Heart left ventricle (tissue), 16 donors: ENCODE measurements at places on chromosomes 16 and 17. TPM values are rescaled to one million over a fixed set of nuclear protein-coding genes. Genes with fewer than 3 reads are reported as not detected.

Gene TRAF4
- total RNA-seq: 1.8 TPM

Gene CCL4
- total RNA-seq: 23.9 TPM

GRCh38 chr17:50108556-50108955 is 13.4 kb downstream of the PDK2 start:
- no peak overlapping the region for H3K4me3 ChIP-seq
- no peaks in the 10 kb centered on the region for H3K27me3 ChIP-seq
- peaks cover 48% of the 10 kb centered on the region for H3K36me3 ChIP-seq
- H3K27ac ChIP-seq: peak overlapping the region; percentile 71
- H3K4me1 ChIP-seq: peaks cover 44% of the 10 kb centered on the region

- H3K27me3 ChIP-seq: no peaks in the 10 kb centered on the region
- no peaks in the 10 kb centered on the region for H3K4me1 ChIP-seq
- no peak for DNase-seq
- no peak overlapping the region for H3K4me3 ChIP-seq
- H3K36me3 ChIP-seq: no peaks in the 10 kb centered on the region
Observed at GRCh38 chr17:73390851-73391250, 79.0 kb upstream of the CDC42EP4 start.

GRCh38 chr16:785563-786535 is 2.3 kb downstream of the RPUSD1 start:
- H3K27me3 ChIP-seq: no peaks in the 10 kb centered on the region
- no peak overlapping the region for H3K27ac ChIP-seq
- DNase-seq: peak; percentile 87
- H3K4me1 ChIP-seq: peaks cover 37% of the 10 kb centered on the region
- no peaks in the 10 kb centered on the region for H3K36me3 ChIP-seq

- no peak overlapping the region for H3K27ac ChIP-seq
- H3K4me1 ChIP-seq: no peaks in the 10 kb centered on the region
- no peaks in the 10 kb centered on the region for H3K27me3 ChIP-seq
- no peak for DNase-seq
Observed at GRCh38 chr17:31497994-31498826, 106.7 kb downstream of the RAB11FIP4 start.

- no peaks in the 10 kb centered on the region for H3K36me3 ChIP-seq
- no peaks in the 10 kb centered on the region for H3K27me3 ChIP-seq
- no peaks in the 10 kb centered on the region for H3K4me1 ChIP-seq
- H3K27ac ChIP-seq: peak overlapping the region; percentile 85
Observed at GRCh38 chr16:14187517-14188338, 116.6 kb downstream of the MRTFB start.

GRCh38 chr16:15517743-15518377 is 83.5 kb downstream of the BMERB1 start:
- H3K27ac ChIP-seq: no peak overlapping the region
- no peaks in the 10 kb centered on the region for H3K27me3 ChIP-seq
- H3K4me1 ChIP-seq: peaks cover 27% of the 10 kb centered on the region
- no peaks in the 10 kb centered on the region for H3K36me3 ChIP-seq
- no peak overlapping the region for H3K4me3 ChIP-seq
- DNase-seq: no peak

- no peak overlapping the region for H3K27ac ChIP-seq
- no peak for DNase-seq
- no peak overlapping the region for H3K4me3 ChIP-seq
- no peaks in the 10 kb centered on the region for H3K36me3 ChIP-seq
- no peaks in the 10 kb centered on the region for H3K4me1 ChIP-seq
Observed at GRCh38 chr17:5694551-5694950, 110.2 kb upstream of the NLRP1 start.

GRCh38 chr16:48393485-48394354 is 8.5 kb upstream of the SIAH1 start:
- no peaks in the 10 kb centered on the region for H3K27me3 ChIP-seq
- no peak overlapping the region for H3K4me3 ChIP-seq
- no peak for DNase-seq

DNA sequence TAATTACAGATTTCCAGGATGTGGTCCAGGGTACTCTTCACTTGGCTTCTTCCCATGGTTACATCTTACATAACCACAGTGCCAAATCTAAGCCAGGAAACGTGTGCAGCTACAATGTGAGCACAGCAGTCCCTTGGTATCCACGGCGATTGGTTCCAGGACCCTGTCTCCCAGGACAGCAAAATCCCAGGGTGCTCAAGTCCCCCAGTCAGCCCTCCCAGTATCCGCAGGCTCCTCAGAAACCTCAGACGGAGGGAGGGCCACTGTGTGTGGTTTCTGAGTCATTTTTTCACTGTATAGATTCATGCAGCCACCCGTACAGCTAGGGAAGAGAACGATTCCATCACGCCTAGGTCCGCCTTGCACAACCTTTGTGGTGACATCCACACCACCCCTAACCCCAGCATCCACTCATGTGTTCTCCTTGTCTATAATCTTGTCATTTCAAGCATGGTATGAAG is 11.1 kb upstream of the ATP2C2 start:
- H3K27me3 ChIP-seq: no peaks in the 10 kb centered on the region
- H3K4me1 ChIP-seq: no peaks in the 10 kb centered on the region
- H3K27ac ChIP-seq: no peak overlapping the region

GRCh38 chr17:39647256-39647655 is 10.3 kb downstream of the STARD3 start:
- no peaks in the 10 kb centered on the region for H3K27me3 ChIP-seq
- no peaks in the 10 kb centered on the region for H3K36me3 ChIP-seq
- no peak overlapping the region for H3K4me3 ChIP-seq
- peaks cover 2% of the 10 kb centered on the region for H3K4me1 ChIP-seq
- no peak overlapping the region for H3K27ac ChIP-seq

DNA sequence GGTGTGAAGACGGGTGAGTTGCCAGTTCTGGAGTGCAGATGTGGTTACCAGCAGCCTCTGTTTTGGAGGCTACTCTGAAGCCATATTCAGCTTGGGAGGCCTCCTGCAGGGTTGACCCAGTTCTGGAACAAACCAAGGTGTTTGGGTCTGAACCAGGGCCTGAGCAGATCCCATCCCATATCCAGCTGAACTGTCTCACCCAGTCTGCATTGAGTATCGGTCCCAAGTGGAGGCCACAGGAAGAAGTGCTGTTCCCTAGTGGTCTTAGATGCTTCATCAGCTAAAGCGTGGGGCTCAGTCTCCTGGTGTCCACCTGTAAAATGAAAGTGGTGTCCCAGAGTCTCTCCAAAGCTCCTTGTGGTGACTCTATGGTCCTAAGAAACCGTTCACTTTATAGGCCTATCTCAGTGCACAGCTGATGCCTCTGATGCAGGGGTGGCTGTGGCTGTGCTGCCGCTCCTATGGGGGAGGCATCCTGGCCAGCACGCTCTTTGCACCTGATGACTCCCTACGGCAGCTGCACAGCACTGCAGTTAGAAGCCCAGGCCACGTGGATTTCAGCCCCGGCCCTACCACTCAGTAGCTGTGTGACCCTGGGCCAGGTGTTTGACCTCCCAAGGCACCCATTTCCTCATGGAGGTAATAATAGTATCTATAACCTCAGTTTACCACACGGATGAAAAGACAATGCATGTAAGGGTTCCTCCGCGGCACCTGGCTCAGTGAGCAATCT is 21.0 kb downstream of the CBX4 start:
- no peak overlapping the region for H3K27ac ChIP-seq
- peaks cover 10% of the 10 kb centered on the region for H3K4me1 ChIP-seq
- no peak overlapping the region for H3K4me3 ChIP-seq
- no peaks in the 10 kb centered on the region for H3K36me3 ChIP-seq
- DNase-seq: no peak

DNA sequence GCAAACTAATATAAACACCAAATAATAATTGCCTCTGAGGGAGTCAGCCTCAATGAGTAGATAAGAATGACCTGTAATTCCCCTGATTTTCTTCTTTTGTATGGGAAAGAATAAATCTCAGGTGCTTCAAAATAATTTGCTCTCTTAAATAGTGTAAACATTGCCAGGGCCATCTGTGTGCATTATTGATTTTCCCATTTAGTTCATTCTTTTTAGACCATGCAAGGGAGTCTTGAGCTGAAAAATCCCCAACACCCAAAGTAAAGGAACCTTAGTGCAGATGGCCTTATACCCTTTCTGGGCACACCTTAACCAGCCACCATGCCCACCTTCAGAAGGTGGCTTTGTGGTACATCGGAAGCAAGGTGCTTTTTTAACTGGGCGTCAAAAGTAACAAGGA is 267.2 kb downstream of the TMEM114 start:
- no peak overlapping the region for H3K27ac ChIP-seq
- H3K4me1 ChIP-seq: no peaks in the 10 kb centered on the region
